KG1 (cell line): ENCODE measurements at places on chromosomes 3 and 15.

DNA sequence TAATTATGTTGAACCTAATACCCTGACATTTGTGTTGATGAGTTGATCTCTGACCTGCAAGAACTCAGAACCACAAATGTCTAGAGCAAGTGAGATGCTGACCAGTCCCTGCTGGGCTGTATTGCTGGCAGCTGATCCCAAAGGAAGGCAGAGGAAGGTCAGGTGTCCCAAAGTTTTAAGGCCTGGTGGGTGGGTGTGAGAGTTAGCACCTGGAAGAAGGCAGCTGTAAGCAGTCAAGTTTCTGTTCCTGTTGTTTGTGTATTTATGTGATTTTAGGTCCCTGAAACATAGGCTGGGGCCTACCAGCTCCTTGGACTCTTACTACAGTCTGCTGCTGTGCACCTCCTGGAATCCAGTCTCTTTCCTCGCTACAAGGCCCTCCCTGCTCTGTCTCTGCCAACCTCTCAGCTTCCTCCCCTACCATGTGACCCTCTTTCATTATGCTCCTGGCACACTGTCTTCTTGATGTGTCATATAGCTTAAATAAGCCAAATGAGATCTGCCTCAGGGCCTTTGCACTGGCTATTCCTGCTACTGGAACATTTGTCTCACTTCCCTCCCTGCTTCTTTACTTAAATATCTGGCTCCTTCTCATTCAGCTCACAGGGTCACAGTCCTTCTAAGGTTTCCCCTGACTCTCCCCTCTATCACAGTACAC, 31.0 kb upstream of the ATOSA start:
- DNase-seq: no peak

GRCh38 chr3:170476291-170476690, 57.6 kb downstream of the CLDN11 start:
- DNase-seq: no peak

GRCh38 chr15:98134905-98135304, 174.4 kb downstream of the ARRDC4 start:
- no peak for DNase-seq

DNA sequence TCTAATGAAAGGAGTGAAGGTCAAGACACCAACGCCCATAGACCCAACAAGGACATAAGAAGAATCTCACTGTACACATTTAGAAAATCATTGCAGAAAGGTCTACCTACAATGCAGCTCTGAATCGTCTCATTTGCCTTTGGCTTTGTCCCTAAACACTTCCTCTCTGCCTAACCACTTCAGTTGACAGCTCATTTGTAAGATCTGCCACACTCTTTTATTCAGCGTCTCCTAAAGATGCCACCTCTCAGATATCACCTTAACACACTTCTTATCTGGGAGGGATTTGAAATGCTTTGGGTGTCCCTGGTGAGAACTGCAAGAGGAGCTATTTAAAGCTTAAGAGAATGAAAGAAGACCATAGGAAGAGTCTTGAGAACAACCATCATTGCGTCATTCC, 38.7 kb downstream of the RAB27A start:
- no peak for DNase-seq

DNA sequence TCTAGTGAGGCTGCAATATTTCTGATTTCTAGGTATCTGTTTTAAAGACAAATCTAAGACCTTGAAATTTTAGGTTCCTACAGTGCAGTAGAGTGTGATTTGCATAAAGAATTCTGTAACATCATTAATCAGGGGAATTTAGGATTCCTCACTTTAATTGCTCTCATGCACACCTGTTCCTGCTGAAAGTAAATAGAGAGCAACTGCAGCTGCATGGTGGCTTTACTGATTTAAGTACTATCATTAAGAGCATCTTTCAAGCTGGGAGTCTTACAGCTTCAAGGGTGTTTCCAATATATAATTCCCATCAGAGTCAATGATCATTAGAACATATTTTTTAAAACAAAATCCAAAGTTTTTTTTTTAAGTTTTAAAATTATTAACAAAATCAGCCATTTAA, 36.0 kb upstream of the C3orf70 start:
- no peak for DNase-seq

DNA sequence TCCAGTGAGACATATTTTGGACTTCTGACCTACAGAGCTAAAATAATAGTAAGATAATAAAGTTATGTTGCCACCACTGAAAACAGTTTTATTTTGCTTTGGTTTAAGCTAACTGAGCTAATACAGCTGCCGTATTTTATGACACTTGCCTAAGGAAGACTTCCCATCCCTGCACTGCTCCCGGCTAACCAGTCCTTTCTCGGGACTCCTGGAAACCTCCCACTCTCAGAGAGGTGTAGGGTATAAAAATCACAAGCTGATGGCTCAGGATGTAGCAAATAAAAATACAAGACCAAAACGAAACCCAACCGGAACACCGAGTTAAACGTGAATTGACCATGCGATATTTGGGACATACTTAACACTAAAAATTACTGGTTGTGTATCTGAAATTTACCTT, 448 bp upstream of the KBTBD12 start:
- DNase-seq: no peak

DNA sequence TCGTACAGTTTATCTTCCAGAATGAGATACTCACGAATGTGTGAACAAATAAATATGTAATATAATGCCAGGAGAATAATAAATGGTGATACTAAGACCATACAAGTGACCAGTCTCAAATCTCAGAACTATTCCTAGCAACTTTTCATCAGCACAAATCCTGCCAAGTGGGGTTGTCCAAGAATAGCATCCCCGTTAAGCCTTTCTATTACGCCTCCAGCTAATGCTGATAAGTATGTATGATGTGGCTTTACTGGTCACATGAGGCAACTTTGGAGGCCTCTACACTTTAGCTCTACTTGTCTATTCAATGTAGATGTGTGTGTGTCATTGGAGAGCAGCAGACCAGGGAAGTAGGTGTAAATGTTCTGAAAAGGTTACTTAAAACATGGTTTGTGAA, 129.5 kb downstream of the KCNMB2 start:
- DNase-seq: no peak

DNA sequence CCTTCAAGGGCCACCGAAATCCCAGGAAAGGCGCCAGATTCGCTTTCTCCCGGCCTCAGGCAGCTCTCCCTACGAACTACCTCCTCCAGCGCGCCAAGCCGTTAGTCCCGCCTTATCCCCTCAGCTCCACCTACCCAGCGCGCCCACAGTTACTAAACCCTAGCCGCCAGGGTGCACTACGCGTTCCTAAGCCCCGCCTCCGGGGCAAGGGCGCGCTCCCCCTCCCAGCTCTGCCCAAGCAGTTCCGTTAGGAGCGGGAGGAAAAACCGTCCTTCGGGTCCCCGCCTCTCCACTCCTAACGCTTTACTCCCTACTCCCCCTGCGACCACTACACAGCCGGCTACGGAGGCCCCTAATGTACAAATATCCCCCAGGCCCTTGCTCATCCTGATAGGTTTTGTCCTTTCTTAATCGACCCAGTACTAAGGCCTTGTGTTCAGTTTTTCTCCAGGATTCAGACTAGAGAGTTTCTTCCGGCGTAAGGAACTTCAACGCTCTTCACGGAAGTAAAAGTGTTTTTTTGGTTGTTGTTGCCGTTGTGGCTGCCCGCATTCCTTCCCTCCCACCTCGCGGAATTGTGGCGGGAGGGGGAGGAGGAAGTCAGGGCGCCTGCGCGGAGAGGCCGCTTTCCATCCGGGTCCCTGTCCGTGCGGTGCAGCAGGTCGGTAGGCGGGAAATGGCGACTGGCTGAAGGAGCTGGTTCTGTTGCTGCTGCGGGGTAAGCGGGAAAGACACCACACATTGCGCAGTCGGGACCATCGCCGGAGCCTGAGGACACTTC, at the start of gene CTDSPL2:
CTDSPL2 (plus strand) TSS at position 655 of the 781 bp plus-strand sequence. CDS start 31,386 bp downstream, outside the sequence.
- DNase-seq: peak; percentile 97

DNA sequence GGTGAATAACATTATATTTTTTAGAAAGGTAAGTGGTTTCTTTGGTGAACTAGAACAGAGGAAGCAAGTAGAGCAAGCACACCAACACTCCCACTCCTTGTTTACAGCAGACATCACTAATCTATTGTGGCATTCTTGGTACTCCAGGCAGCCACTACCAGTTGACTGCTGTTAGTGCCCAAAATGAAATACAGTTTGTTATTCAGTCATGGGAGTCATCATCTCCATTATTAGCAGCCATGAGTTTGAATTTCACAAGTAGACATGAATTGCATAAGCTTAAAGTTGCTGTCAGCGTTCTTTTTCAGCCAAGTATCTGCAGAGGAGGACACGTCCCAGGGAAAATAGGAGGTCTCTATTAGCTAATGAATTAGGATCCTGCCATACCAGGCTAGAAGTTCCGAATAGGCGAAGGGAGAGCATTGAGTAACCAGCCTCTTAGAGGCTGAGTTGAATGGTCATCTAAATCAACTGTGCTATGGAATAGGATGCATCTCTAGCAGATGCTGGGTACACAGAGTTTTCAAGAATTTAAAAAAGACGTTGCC, 252.7 kb upstream of the ICE2 start:
- no peak for DNase-seq

DNA sequence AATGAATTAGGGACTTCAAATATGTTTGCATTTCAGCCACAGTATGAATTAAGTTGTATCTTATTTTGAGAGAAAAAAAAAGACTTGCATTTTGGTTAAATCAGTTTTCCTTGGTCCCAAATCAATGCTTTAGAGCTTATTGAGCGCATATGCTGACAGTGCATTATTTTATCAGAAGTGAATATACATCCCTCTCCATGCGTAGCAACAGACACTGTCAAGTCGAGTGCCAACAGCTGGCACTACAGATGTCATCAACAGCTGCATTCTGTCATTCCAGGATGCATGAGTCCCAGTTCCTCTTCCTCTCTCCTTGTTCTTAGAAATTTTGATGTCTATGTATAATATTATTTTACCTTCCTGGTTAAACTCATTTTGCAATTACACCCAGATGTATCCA, 156.1 kb upstream of the FOXB1 start:
- DNase-seq: no peak

GRCh38 chr3:4061195-4061594, 242.0 kb upstream of the SETMAR start:
- DNase-seq: no peak

GRCh38 chr15:90597577-90597976, 67.9 kb downstream of the CRTC3 start:
- no peak for DNase-seq

- DNase-seq: no peak
Measured at GRCh38 chr3:169340065-169340464, 323.4 kb downstream of the MECOM start.

- DNase-seq: no peak
Measured at GRCh38 chr3:188901126-188901525, 270.6 kb upstream of the TPRG1 start.

DNA sequence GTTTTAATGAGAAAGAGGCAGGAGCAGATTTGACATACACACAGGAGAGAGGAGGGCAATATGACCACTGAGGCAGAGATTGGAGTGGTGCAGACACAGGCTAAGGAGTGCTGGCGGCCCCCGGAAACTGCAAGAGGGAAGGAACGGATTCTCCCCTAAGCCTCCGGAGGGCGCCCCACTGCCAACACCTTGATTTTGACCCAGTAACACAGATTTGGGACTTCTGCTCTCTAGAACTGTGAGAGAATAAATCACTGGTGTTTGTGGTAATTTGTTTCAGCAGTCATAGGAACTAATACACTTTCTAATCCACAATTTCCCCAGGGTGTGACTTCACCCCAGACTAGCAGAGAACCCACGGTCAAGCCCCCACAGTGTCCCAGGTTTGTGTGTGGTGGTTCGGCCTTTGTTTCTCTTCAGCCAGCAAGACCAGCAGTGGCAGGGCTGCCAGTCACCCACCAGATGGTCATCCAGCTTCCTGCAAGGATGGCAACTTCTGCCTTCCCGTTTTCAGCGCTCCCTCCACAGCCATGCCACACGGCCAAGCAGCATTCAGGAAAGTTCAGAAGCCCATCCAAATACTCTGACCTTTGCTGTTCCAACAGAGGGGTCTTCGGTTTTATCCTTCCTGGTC, 23.6 kb upstream of the TSPAN3 start:
- no peak for DNase-seq

DNA sequence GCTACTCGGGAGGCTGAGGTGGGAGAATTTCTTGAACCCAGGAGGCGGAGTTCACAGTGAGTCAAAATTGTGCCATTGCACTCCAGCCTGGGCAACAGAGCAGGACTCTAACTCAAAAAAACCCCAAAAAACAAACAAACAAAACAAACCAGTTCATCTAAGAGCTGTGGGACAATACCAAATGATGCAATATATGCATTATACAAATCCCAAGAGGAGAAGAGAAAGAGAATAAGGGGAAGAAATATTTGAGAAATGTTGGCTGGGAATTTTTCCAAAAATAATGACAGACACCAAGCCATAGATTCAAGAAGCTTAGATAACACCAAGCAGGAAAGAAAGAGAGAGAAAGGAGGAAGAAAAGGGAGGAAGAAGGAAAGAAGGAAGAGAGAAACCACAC, 82.5 kb downstream of the KLF13 start:
- DNase-seq: no peak

DNA sequence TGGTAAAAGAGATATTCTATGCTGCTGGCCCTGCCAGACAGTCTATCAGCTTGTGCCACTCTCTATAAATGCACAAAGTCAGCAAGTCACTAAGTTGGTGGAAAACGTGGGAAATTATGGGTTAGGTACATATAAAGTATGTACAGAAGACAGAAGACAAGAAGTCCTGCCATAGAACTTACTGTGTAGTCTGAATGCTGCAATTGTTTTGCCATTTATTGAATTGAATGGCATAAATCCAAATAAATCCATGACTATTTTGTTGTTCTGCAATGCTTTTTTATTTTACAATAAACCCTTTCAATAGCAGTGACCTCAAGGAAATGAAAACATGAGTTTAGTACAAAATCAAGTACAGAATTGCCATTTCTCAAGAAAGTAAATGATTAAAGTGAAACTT, 34.1 kb upstream of the TM4SF1 start:
- no peak for DNase-seq

DNA sequence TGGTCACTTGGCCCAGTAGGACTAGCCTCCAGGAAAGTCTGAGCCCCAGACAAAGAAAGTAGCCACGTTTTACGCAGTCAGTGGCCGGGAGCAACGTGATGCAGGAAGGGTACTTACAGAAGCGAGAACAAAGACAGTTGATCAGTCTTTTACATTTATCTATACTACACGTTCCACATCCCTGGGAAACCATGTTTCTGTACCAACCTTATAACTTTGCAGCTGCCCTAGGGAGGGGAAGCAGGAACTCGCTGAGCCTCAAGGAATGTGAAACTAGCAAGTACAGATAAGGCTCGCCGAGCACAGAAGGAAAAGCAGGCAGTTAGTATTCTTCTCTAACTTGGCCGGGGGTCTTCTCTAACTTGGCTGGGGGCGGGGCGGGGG, 3.4 kb upstream of the KNL1 start:
- no peak for DNase-seq

DNA sequence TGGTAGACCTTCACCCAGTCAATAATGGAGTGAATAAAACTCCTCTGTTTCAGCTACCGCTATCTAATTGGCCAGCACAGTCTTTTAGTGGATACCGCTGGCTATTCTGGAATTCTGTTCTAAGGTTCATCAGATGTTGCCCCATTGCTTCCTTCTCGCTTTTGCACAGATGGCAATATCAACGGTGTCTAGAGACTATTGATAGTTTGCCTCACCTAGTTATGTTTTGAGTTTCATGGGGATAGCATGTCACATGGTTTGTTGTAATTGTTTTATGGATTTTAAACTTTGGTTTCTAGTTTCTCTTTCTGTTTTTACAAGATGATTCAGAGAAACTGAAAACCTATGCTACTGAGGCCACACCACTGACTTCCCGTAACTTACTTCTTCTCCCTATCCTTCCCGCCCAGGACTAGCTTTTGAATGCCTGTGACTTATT, 2.0 kb downstream of the XRN1 start:
- no peak for DNase-seq
